Activated T-cell treated with anti-CD3 and anti-CD28 coated beads, Interleukin-2, amount 50 U/mL, for 4 hours (primary cell): ENCODE measurements at places on chromosomes 7 and 10.
A peak's percentile ranks its signal among the peaks of the same experiment; 100 is the strongest.

GRCh38 chr7:77254429-77254828 is 54.8 kb upstream of the FGL2 start:
- DNase-seq: no peak

- no peak for DNase-seq
These were observed 246.1 kb downstream of the LRRTM3 start for GRCh38 chr10:67171970-67172369.

DNA sequence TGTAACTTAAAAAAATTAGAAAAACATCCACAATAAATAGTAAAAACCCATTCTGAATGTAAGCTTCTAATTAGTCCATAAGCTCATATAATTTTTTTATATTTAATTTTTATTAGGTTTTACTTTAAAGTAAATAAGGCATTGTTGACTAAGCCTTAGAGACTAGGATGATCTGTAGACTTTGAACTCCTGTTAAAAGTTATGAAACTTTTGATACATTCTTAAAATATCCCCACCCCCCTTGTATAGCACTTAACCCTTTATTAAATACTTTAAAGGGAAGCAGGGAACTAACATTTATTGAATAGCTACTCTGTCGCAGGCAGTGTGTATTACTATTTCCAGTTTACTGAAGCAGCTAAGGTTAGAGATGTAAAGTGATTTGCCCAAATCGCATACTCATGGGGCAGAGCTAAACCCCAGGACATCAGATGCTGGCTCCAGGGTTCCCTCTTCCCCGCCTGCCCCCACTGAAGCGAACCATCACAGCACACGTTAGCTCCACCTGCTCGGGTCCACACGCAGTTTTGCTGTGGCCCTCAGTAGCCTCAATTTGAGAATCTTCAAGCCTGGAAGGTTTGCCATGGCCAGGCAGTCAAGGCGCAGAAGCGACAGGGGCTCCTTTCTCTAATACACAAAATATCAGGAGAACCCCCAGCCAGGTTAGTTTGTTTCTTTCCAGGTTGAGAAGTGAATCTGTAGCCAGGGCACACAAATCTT is 762 bp downstream of the PON1 start:
- no peak for DNase-seq

- DNase-seq: no peak
These were observed 219.5 kb downstream of the CCDC3 start for GRCh38 chr10:12781976-12782375.

DNA sequence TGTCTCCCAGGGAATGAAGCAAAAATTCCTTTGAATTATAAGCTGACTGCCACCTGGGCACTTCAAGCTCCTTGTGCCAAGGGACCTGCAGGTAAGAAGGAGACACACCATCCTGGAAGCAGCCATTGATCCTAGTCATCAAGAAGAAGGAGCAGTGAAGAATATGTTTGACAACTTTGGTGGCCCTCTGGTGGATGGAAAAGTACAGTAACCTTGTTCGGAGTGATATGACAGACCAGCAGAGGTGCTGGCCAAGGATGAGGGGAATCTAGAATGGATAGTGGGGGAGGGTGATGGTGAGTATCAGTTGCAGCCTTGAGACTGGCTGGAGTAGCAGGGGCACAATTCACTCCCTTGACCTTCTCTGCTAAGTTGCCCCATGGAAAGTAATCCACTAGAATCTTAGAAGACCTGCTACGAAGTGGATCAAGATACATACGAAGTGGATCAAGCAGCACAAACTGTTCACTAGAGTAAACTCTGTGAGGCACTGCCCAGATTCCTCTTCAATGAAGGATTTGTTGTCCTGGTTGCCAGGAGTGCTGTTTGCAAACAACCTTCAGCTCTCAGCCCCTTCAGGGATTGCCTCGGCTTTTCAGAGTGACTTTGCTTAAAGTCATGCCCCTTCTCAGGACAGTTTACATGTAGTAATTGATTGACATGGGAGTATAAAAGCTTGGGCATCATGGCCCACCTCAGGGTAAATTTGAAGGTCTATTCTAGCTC is 44.8 kb upstream of the ORC5 start:
- DNase-seq: no peak

- DNase-seq: no peak
These were observed 130.4 kb upstream of the AUTS2 start for GRCh38 chr7:69467826-69468225.

DNA sequence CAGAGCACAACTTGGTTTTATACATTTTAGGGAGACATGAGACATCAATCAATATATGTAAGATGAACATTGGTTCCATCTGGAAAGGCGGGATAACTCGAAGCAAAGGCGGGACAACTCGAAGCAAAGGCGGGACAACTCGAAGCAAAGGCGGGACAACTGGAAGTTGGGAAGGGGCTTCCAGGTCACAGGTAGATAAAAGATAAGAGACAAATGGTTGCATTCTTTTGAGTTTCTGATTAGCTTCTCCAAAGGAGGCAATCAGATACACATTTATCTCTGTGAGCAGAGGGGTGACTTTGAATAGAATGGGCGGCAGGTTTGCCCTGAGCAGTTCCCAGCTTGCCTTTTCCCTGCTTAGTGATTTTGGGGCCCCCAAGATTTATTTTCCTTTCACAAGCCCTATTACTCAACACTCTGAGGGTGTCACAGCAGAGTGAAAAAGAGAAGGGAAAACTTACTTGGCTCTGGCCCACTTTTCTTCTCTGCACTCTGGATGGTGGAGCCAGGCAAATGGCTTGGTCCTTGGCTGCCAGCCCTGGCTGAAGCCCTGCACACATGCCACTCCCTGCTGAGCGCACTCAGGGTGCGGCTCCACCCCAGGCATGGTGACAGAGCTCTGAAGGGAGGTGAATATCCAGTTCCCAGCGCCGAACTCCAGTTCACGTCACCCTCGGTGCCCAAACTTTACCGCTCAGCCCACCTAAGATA is 46.7 kb downstream of the PARD3 start:
- DNase-seq: no peak

- DNase-seq: no peak
These were observed 39.0 kb downstream of the SEM1 start for GRCh38 chr7:96670338-96671289.

GRCh38 chr10:79071396-79071923 is 2.7 kb downstream of the ZMIZ1 start:
- DNase-seq: no peak

- DNase-seq: no peak
These were observed 78.5 kb downstream of the CREB5 start for GRCh38 chr7:28490831-28491230.

- DNase-seq: no peak
These were observed 13.7 kb upstream of the SRPK2 start for GRCh38 chr7:105402221-105403095.

- DNase-seq: no peak
These were observed 91.5 kb downstream of the XPNPEP1 start for GRCh38 chr10:109831846-109832245.

- no peak for DNase-seq
These were observed 185.8 kb downstream of the SDK1 start for GRCh38 chr7:3486841-3487240.

DNA sequence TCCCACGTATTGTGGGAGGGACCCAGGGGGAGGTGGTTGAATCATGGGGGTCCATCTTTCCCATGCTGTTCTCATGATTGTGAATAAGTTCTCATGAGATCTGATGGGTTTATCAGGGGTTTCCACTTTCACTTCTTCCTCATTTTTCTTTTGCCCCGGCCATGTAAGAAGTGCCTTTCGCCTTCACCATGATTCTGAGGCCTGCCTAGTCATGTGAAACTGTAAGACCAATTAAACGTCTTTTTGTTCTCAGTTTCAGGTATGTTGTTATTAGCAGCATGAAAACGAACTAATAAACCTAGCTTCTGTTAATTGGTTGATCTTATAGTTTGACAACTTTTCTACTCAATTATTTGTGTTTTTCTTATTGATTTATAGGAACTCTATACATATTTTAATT is 206.3 kb downstream of the NXPH1 start:
- no peak for DNase-seq

GRCh38 chr7:132500727-132501440 is 75.4 kb downstream of the PLXNA4 start:
- no peak for DNase-seq

DNA sequence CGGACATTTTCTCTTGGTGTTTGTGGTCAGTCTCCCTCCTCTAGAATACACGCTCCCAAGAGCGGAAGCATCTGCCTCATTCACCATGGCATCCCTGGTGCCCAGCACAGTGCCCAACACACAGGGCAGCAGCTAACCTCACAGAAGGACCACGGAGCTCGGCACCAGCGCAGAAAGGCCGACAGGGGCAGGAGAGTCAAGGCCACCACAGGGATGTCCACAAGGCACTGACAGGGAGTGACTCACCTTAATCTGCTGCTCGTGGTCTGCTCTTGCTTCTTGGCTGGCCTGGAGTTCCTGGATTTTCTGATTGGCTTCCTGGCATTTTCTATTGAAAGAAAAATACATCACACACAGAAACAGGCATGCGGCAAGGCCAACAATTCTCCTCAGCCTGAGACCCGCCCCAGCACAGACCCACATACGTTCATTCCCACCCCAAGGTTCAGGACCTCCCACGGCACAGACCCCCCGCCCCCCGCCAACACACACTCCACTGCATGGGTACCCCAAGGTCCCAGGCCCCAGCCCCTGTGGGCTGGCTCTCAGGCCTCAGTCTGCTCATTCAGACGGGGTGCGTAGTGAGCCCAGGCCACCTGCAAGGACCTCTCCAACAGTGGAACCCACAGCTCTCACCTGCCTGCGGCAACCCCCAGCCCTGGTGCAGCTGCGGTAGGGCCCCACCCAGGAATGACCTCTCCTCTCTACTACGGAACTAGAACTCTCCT is 14.9 kb downstream of the MAD1L1 start:
- no peak for DNase-seq

DNA sequence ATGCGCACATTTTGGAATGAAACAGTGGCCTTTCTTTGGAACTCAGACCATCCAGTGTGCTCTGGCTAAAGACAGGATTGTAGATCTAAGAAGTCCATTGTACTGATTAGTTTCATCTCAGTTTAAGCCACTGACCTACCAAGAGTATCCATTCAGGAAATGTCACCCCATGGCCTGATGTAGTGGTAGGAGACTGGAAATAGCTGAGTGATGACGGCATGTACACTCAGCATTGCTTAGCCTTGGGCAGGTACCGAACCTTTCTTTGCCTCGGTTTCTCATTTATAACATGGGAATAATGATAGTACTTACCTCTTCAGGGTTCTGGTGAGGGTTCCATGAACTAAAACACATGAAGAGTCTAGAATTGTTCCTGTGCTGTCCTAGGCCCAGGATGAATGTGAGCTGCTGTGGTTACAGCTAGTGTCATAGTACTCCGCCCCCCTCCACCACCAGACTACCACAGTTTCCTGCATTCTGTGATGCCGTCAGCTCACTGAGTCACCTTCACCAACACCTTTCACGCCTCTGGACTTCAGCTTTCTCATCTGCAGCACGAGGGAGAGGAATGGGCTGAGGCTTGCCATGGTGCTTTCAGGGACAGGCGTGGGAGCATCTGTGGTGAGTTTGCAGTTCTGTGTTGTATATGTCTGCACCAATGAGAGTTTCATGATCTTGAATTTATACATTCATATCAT is 484.0 kb upstream of the GALNT17 start:
- peak; percentile 70 for DNase-seq

DNA sequence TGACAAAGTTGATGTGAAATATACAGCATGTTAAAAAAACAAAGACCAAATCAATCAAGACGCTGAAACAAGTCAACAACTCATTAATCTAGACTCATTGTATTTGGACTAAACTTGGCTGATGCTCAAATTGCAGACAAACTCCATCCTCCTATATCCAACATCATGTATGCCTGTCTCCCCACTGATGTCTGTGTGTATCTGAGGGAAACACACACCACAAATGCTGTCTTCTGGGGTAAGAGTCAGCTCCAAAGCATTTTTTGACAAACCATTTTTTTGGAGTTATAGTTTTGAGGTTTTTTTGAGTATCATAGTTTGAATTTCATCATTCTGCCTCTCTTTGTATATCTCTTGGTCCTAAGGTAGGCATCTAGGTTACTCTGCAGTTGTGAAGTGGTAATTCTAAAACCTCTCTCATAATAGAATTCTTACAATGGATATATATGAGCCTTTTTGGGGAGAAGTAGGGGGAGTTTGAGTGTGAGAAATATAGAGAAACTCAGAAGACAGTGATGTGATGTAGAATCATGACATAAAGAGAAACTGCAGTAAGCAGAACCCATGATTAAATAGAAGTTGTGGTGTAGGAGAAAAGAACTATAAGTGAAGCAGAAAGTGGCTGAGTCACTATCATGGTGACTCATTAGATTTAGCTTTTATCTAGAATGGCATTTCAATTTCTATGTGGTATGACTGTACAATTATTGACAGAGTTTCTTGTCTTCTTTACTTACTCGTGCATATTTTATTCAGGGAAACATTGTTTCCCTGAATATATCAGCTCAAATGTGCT is 1531.1 kb upstream of the LRRTM3 start:
- DNase-seq: no peak

DNA sequence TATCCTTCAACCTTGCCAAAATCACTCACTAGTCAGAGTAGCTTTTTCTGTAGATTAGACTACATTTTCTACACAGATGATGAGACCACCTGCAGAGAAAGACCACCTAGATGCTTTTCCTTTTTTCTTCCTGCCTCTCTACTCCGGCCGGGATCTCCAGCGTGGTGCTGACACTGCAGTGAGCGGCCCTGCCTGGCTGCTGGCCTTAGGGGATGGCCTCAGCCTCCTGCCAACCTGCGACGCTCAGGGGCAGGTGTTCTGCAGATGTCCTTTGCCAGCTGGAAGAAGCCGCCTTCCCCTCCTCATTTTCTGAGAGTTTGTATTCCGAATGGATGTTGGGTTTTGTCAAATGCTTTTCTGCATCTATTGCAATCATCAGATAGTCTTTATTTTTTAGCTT is 43.5 kb upstream of the NKX6-2 start:
- no peak for DNase-seq
